Right renal pelvis (tissue), 4 donors: ENCODE measurements at places on chromosomes 3 and 15. TPM values are rescaled to one million over a fixed set of nuclear protein-coding genes. Genes with fewer than 3 reads are reported as not detected.

DNA sequence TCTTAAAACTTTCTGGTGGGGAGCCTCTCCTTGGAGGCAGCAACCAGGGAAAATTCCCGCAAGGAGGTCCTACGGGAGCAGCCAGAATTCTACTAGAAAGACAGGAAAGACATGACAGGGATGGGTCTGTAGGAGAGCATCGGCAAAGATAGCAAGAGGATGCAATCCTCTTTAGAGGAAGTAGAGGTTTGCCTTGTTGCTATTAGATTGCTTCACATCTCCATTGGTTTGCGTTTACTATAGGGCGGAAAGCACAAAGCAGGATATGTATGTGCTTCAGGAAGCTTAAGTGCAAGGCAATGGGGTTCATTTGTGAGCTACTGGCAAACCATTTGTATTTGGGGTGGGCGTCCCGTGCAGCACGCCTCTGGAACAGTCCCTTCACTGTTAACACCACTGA lies 193.0 kb downstream of the RORA start:
- no peak for DNase-seq

DNA sequence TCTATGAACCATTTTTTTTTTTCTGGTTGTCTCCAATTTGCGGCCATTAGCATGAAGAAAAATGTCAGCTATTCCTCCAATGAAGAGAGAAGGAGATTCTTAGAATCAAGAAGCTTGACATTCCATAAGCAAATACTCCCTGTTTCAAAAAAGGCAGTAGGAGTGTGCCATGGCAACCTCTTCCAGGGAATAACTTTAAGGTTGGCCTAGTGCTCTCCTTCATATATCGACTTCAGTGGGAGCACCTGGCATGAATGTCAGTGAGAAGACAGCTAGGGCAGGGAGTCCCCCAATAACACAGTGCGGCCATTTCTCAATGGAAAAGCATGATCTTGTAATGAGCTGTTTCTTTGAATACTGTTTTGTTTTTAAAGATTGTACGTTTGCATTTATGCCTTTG lies 493.0 kb upstream of the ATP11B start:
- no peak for DNase-seq

GRCh38 chr15:73957276-73957675 lies 31.0 kb downstream of the LOXL1 start:
- DNase-seq = no peak

GRCh38 chr15:89299896-89300295 lies 34.7 kb downstream of the POLG start:
- no peak for DNase-seq

DNA sequence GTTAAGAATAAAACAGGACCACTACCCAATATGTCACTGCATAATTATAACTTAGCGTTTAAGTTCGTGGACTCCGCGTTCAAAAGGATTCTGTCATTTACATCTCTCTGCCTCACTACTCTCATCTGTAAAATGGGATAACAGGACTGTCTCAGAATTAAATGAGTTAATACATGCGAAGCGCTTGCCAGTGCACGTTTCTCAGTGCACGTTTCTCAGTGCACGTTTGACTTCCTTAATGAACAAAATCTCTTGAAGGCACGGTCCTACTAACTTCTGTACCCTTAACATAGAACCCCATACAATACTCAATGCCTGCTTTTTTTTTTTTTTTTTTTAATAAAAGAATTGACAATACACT lies 499 bp downstream of the RABL3 start:
- DNase-seq = no peak

DNA sequence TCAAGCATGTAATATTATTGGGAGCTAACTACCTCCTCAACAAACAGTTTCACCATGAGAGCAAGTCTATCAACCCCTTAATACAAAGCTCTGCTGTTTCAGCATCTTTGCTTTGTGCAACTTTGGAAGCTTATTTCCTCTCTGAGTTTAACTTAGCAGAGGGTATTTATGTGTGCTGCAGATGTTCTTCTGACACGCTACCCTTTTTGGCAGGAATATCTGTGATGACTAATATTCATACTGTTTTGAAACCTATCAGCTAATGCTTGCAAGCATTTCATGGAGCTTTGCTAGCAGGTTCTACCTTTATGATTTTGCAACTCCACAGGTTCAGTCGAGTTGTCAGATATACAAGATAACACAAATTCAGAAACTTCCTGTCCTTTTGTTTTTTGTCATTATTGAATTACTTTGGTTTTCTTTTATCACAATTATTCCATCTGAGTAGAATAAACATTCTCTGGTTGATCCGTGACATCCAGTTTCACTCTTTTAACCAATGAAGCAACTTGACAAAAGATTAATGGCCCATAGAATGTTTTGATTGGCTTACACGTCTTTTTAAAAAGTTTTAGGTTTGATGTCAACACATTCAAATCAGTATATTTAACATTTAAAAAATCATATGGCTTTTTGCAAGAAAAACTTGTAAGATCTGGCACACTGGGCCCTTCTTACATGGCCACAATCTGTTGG lies 1.7 kb upstream of the SLC9A9 start:
- no peak for DNase-seq

DNA sequence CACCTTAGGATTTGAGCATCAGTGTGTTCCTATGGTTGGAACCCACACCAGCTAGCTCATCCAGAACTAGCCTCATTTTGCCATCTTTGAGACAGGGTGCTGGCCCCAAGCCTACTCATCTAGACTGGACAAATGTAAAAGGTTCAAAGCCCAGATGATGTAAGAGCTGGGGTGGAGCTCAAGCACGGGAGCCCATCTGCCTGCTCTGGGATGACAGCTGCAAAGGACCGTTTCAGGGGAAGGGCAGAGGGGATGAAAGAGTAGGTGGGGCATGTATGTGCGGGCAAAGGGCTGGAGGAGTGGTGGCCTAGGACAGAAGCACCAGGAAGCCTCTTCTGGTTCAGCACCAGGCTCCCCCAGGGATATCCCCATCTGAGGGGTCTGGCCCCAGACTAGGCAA lies 15.8 kb downstream of the CLK3 start:
- no peak for DNase-seq

GRCh38 chr3:145739926-145740325 lies 421.1 kb downstream of the PLOD2 start:
- DNase-seq = no peak

- DNase-seq = no peak
Observed at GRCh38 chr3:71128961-71129360, 454.6 kb downstream of the FOXP1 start.

GRCh38 chr3:125019271-125019670 lies 36.5 kb downstream of the HEG1 start:
- no peak for DNase-seq

Gene PRTG
- 14.2 TPM for polyA plus RNA-seq

Gene CCR4
- 0.22 TPM for polyA plus RNA-seq

Gene GP9
- polyA plus RNA-seq = 1.00 TPM

Gene CCR8
- not detected for polyA plus RNA-seq
